ENCODE measurements at places on chromosomes 16 and 17.

DNA sequence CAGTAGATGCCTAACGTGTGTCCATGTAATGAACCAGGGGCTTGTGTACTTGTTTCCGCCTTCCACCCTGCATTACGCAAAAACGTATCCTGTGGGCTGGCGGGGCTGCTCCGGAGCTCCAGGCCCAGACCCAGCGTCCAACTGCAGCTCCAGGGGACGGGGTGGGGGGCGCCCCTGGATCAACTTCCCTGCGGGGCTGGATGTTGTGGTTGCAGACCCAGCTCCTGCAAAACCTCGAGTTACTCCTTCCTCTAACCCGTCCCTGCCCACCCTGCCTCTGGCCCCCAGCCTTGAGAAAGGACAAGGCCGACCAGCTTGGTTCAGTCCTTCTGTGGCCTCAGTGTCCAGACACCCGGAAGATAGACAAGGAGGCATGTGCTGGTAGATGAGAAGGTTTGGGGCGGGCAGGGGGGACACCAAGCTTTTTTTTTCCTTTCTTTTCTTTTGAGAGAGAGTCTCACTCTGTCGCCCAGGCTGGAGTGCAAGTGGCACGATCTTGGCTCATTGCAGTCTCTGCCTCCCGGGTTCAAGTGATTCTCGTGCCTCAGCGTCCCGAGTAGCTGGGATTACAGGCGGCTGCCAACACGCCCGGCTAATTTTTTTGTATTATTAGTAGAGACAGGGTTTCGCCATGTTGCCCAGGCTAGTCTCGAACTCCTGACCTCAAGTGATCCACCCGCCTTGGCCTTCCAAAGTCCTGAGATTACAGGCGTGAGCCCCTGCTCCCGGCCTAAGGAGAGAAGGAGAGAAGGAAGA lies 731 bp upstream of the EXOC7 start:
- DNase-seq = no peak

DNA sequence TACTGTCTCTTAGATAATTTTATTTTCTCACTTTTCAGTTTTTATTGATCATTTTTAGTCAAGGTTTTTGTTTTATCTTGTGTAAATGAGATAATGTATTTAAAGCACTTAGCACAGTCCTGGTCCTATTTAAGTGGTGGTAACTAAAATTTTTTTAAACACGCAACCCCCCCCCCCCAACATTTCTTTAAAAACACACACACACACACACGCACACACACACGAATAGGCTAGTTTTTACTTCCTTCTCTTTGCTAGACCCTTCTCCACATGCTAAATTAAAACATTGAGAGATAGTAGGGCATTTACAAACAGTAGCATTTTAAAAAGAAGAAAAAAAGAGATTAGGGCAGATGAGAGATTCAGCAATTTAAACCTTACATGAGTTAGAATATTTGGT lies 5.0 kb downstream of the NFATC3 start:
- no peak for DNase-seq

DNA sequence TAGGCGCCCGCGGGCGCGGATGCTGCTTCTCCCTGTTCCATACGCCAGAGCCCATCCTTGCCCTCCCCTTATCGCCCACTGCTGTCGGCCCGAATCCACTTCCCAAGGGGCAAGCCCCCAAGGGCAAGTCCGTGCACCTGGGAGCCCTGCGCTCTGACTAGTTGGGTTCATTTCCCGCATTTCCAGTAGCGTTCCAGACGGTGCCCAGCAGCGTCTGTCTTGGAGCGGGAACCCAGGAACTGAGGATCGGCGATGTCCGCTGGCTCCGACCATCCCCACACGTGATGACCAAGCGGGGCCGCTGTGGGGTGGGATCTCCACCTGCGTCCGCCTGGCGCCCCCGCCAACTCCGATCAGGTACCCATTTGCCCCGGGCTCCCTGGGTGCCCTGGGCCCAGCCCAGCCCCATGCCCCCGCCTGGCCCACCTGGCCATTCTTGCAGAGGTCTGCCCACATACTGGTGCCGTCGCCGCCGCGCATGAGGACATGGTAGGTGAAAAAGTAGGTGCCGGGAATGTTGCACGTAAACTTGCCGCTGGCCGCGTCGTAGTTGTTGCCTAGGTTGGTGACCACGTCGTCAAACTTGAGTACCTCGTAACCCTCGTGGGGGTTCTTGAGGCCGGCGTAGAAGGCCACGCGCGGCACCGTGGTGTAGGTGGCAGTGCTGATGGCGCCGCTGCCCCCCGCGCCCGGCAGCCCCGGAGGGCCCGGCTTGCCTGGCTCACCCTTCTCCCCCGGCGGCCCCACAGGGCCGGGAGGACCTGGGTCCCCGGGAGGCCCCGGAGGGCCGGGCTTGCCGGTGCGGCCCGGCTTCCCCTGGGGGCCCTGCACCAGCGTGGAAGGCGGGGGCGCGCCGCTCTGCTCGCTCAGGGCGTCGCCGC lies 837 bp downstream of the C1QL1 start:
- DNase-seq = no peak

GRCh38 chr16:55700961-55701360 lies 45.2 kb downstream of the SLC6A2 start:
- DNase-seq = no peak

DNA sequence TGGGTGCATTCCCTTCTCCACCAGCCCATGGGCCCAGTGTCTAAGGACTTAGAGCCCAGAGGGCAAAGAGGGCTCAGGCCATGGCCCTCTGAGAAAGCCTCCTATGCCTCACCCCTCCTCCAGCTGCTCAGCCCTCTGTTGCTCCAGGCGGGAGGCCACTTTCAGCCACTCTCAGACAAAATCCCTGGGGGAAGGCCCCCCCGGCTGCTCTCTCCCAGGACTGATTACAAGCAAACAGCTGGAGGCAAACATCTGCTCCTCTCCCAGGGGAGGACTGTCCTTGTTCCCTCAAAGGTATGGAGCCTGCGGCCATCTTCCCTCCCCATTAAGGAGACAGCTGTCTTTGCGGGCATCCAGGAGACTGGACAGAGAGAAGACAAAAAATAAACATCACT lies 54.9 kb upstream of the DLX4 start:
- no peak for DNase-seq

- DNase-seq = no peak
These were observed 25.5 kb downstream of the NCOR1 start for GRCh38 chr17:16189791-16190348.

- DNase-seq = no peak
These were observed 10.7 kb upstream of the NOS2 start for GRCh38 chr17:27810902-27811557.

GRCh38 chr16:12576878-12577277 lies 226.8 kb downstream of the CPPED1 start:
- no peak for DNase-seq

- DNase-seq = no peak
These were observed 74.2 kb downstream of the CPPED1 start for GRCh38 chr16:12729448-12729847.

- DNase-seq = no peak
These were observed 57.5 kb upstream of the CLEC19A start for GRCh38 chr16:19228052-19228451.
